WTC11 (cell line): ENCODE measurements at places on chromosomes 1 and 21. TPM values are rescaled to one million over a fixed set of nuclear protein-coding genes. Genes with fewer than 3 reads are reported as not detected.

NES gene
- 103 to 127 TPM (median 104 TPM) in 3 replicates for total RNA-seq

APCS gene
- total RNA-seq: 0.44 to 0.66 TPM (median 0.64 TPM) in 3 replicates

DNA sequence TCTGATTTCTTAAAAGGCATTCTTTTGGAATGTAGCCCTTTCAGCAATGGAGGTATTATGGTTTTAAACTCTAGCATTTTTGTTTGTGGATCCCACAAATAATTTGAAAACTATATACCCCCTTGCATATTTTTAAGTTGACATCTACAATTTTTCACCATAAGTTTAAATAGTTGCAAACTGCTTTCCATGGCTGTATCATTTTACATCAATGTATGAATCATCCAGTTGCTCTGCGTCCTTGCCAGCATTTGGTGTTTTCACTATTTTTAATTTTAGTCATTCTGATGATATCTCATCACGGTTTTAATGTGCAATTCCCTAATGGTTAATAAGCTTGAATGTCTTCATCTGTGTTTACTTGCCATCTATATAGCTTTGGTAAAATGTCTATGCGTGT, 20.7 kb downstream of the DIPK1A start:
- DNase-seq: no peak
- no peaks in the 10 kb centered on the region for H3K27me3 ChIP-seq

DNA sequence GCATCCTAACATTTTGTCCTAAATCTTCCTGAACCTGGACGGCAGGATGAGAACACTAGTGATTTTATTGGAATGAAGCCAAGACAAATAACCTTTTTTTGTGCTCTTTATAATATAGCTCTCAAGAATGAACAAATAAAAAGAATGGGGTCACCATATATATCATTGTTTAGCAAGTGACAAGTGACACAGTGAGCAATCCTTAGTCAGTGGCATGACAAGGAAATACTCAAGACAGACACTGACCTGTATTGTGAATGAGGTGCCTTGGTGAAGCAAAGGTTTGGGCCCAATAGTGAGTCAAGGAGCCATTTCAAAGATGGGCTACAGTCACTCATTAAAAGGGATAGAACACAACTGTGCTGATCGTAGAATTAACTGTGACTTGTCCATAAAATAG, 35.7 kb downstream of the PTGFR start:
- no peak for DNase-seq
- no peak overlapping the region for H3K4me3 ChIP-seq
- H3K27me3 ChIP-seq: no peaks in the 10 kb centered on the region
- H3K4me1 ChIP-seq: no peaks in the 10 kb centered on the region
- H3K36me3 ChIP-seq: no peaks in the 10 kb centered on the region

GRCh38 chr1:76510672-76511557, 356.4 kb upstream of the ST6GALNAC5 start:
- no peaks in the 10 kb centered on the region for H3K27me3 ChIP-seq
- peaks cover 52% of the 10 kb centered on the region for H3K4me1 ChIP-seq
- peak; percentile 41 for DNase-seq
- no peaks in the 10 kb centered on the region for H3K36me3 ChIP-seq
- peak overlapping the region; percentile 24 for H3K27ac ChIP-seq

PAFAH2 gene
- total RNA-seq: 9.4 to 11.8 TPM (median 11.5 TPM) in 3 replicates

FLG2 gene
- not detected in 3 replicates for total RNA-seq

DNA sequence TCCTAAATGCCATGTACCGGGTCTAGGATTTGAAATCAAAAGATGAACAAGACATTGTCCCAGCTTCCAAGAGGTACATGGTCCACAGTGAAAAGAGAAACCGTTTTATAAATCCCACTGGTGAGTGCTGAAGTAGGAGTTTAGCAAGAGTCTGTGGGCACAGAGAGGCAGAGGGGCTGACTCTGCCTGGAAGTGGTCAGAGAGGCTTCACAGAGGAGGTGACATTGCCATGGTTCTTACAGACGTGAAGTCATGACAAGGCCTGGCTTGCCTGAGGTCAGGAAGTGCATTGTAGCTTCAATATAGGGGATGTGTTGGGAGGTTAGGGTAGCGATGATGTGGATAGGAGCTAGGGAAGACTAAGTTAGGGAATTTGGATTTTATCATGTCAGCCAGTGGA, 28.4 kb downstream of the MAPKAPK2 start:
- H3K27me3 ChIP-seq: no peaks in the 10 kb centered on the region
- peak overlapping the region; percentile 25 for H3K27ac ChIP-seq
- peaks cover 22% of the 10 kb centered on the region for H3K4me1 ChIP-seq
- H3K4me3 ChIP-seq: no peak overlapping the region
- no peaks in the 10 kb centered on the region for H3K36me3 ChIP-seq

- DNase-seq: no peak
- no peak overlapping the region for H3K27ac ChIP-seq
- H3K4me1 ChIP-seq: no peaks in the 10 kb centered on the region
- H3K36me3 ChIP-seq: no peaks in the 10 kb centered on the region
Observed at GRCh38 chr1:115136706-115137105, 47.4 kb upstream of the TSPAN2 start.

SPRR2F gene
- total RNA-seq: not detected in 3 replicates

DNA sequence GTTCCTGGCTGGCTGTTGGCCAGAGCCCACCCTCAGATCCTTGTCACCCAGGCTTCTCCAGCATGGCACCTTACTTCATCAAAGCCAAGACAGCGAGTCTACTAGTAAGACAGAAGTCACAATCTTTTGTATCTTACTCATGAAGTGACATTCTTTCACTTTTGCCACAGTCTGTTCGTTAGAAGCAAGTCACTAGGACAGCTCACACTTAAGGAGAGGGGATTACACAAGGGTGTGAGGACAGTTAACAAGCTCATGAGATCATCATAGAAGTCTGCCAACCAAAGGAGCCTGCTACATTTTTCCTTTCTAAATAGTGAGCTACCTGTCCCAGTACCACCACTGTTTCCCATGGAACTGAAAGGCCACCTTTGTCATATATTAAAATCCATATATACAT, 61.5 kb downstream of the PACC1 start:
- no peaks in the 10 kb centered on the region for H3K4me1 ChIP-seq
- H3K4me3 ChIP-seq: no peak overlapping the region
- no peaks in the 10 kb centered on the region for H3K27me3 ChIP-seq
- peaks cover 25% of the 10 kb centered on the region for H3K36me3 ChIP-seq

FCGR1A gene
- total RNA-seq: not detected in 3 replicates

- H3K27ac ChIP-seq: peak overlapping the region; percentile 55; the same call in 1 of the 2 replicates
- no peaks in the 10 kb centered on the region; the same call in 1 of the 2 replicates for H3K27me3 ChIP-seq
- no peak for DNase-seq
- peaks cover 48% of the 10 kb centered on the region for H3K4me1 ChIP-seq
- H3K36me3 ChIP-seq: no peaks in the 10 kb centered on the region
- H3K4me3 ChIP-seq: no peak overlapping the region
Observed at GRCh38 chr1:154749078-154749760, 120.9 kb downstream of the KCNN3 start.

DNA sequence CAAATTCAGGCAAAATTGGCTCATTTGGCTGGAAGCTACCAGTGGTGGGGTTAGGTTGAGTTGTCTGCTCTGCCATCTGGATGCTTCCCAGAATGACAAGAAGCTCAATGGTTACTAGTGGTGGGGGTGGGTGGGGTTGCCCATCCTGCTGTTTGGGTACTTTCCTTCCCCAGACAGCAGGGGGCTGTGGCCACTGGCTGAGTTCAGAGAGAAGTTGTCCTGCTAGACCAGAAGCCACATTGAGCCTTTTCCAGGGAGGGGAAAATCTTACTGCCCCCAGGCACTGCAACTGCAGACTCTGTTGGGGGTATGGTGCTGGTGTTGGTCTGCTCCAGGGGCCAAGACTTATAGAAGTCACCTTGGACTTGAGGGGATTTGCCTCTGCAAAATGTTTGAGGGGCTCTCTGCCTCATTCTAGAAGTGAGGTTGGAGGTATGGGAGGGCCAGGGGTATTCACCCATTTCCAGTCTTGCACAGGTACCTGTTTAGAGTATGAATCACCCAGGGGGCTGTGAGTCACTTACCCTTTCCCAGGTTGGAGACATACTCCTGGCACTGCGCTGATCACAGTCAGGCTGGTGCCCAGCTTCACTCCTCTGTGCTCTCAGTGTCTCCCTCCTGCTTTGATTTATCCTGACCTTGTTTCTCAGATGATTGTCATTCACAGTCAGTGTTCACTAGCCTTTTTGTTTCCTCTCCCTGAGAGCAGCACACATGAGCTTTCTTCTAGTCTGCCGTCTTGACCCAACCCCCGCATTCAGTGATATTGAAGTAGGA, 89.1 kb upstream of the NEGR1 start:
- no peaks in the 10 kb centered on the region for H3K27me3 ChIP-seq
- H3K36me3 ChIP-seq: no peaks in the 10 kb centered on the region

OR2T35 gene
- total RNA-seq: not detected in 3 replicates

DNA sequence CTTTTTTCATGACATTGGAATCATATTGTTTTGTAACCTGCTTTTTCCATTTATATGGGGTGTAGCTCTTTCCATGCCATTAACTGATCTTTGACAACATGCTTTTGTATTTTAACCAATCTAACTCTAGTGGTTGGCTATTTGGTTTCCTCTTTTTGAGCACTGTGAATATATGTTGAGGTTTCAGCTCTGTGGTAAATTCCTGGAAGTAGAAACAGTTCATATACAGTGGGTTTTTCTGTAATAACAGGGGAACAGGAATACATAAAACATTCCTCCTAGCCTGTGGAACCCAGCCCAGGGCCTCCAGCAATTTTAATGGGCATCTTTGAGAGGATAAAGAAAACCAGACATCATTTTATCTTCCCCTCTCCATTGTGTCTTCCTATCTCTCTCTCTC, 17.4 kb downstream of the AZIN2 start:
- H3K4me1 ChIP-seq: peaks cover 11% of the 10 kb centered on the region
- DNase-seq: no peak
- no peak overlapping the region for H3K4me3 ChIP-seq
- peaks cover 34% of the 10 kb centered on the region for H3K27me3 ChIP-seq
- no peak overlapping the region for H3K27ac ChIP-seq

DNA sequence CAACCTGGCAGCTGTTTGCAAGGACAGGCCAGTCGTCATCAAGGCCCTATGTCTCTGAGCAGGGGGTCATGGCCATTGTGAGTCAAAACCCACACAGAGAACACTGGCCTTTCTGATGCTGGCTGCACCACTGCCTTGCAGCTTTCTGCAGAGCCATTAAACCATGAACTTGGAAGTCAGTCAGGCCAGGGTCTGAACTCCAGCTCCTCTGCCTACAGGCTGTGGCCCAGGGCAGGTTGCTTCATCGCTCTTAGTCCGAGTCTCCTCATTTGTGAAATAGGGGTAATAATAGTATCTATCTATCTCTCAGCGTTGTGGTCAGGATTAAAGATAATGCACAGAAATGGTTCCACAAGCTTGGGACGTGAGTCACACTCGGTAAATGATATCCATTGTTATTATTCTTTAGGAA, 35.8 kb upstream of the HIVEP3 start:
- no peak overlapping the region for H3K4me3 ChIP-seq
- no peaks in the 10 kb centered on the region for H3K27me3 ChIP-seq
- DNase-seq: peak; percentile 22
- peaks cover 8% of the 10 kb centered on the region for H3K36me3 ChIP-seq
- peaks cover 26% of the 10 kb centered on the region for H3K4me1 ChIP-seq

GRCh38 chr1:83097715-83098114, 901.2 kb downstream of the TTLL7 start:
- no peak for DNase-seq
- peaks cover 14% of the 10 kb centered on the region for H3K36me3 ChIP-seq
- peaks cover 7% of the 10 kb centered on the region for H3K4me1 ChIP-seq
- no peak overlapping the region for H3K4me3 ChIP-seq
- no peak overlapping the region for H3K27ac ChIP-seq

DNA sequence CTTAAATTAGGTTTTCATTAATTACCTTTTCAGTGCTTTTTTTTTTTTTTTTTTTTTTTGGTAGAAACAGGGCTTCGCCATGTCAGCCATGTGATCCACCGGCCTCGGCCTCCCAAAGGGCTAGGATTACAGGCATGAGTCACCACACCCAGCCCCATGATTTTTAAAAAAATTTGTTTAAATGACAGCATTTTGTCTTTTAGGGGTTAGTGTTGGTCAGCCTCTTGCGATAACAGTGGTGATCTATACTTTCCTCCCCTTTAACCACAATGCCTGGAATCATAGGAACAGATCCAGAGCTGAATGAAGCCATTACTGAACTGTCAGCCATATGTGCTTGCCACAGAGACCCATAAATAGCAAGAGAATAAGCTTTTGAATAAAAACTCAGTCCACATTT, 73.9 kb downstream of the CACHD1 start:
- no peaks in the 10 kb centered on the region for H3K36me3 ChIP-seq
- H3K4me1 ChIP-seq: peaks cover 69% of the 10 kb centered on the region
- H3K27ac ChIP-seq: no peak overlapping the region
- no peaks in the 10 kb centered on the region for H3K27me3 ChIP-seq

RAB25 gene
- total RNA-seq: 61.9 to 82.8 TPM (median 82.5 TPM) in 3 replicates
